ENCODE measurements at places on chromosomes 1 and 21.

GRCh38 chr1:168520052-168520751 is 23.6 kb downstream of the XCL2 start:
- peaks cover 11% of the 10 kb centered on the region for H3K27me3 ChIP-seq
- H3K4me3 ChIP-seq = no peak overlapping the region
- peaks cover 4% of the 10 kb centered on the region for H3K36me3 ChIP-seq
- peaks cover 12% of the 10 kb centered on the region for H3K4me1 ChIP-seq

DNA sequence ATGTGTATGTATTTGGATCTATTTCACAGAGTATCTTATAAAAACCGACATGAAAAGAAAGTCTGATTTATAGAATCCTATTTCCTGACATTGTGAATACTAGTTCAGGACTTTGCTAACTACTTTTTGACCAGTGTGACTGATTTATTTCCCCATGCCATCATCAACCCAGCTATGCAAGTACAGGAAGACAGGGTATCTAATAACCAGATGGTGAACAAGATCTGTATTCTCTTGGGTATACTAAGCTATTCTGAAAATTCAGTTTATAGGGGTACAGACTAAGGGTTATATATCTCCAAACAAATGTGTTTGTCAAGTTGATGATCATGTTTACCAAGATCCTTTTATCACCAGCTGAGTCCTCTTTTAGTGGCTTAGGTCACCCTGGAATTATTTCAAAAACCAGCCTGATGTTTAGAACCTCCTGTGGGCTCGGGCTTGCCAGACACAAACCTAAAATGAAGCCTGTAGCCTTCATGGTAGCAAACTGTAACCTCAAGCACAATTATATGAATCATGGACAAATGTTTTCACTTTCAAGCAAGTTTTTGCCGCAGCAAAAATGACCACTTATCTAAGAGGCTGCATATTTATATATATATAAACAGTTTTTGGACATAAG is 185.1 kb downstream of the FGGY start:
- DNase-seq = no peak
- no peaks in the 10 kb centered on the region for H3K27me3 ChIP-seq
- H3K4me1 ChIP-seq = peaks cover 16% of the 10 kb centered on the region
- H3K36me3 ChIP-seq = no peaks in the 10 kb centered on the region

DNA sequence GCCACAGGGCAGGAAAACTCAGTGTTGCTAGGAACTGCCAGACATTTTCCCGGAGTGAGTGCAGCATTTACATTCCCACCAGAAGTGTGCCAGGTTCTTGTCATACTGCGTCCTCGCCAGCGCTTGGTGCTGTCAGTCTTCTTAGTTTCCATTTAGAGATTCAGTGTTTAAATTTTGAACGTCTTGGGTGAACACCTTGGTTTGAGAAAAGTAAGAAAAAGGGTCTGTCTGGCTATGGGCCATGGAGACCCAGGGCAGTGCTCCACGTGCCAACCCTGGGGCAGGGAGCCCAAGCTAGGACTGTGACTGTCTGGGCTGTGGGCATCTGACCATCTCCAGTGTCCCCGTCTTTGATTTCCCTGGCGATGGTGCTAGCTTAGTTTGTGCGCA is 16.0 kb downstream of the IBA57 start:
- peaks cover 22% of the 10 kb centered on the region for H3K36me3 ChIP-seq
- H3K4me3 ChIP-seq = no peak overlapping the region
- H3K4me1 ChIP-seq = peaks cover 23% of the 10 kb centered on the region
- no peak overlapping the region for H3K27ac ChIP-seq

DNA sequence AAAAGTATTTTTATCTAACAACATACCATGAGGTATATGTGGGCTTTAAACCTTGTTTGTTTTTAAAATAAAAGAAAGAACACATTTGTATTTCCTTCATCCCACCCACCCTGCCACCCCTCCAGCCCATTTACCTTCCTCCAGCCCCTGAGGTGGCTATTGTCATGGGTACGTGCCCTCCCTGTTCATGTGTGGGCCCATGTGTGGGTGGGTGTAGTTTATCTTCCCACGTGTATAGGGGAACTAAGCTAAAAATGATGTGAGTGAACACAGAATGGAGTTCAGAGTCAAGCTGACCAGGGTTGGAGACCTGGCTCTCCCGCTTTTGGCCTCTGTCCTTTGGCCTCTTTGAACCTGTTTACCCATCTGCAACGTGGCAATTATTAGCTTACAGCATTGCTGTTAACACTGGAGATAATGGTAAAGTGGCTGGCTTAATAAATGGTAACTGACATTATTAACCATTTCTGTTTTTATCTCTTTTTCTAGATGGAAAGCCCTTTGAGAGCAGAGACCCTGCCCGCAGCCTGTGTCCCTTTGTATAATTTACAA is 78.1 kb upstream of the WDR26 start:
- DNase-seq = no peak
- peaks cover 6% of the 10 kb centered on the region for H3K4me1 ChIP-seq
- no peak overlapping the region for H3K27ac ChIP-seq
- no peaks in the 10 kb centered on the region for H3K27me3 ChIP-seq
- no peak overlapping the region for H3K4me3 ChIP-seq
- H3K36me3 ChIP-seq = no peaks in the 10 kb centered on the region

DNA sequence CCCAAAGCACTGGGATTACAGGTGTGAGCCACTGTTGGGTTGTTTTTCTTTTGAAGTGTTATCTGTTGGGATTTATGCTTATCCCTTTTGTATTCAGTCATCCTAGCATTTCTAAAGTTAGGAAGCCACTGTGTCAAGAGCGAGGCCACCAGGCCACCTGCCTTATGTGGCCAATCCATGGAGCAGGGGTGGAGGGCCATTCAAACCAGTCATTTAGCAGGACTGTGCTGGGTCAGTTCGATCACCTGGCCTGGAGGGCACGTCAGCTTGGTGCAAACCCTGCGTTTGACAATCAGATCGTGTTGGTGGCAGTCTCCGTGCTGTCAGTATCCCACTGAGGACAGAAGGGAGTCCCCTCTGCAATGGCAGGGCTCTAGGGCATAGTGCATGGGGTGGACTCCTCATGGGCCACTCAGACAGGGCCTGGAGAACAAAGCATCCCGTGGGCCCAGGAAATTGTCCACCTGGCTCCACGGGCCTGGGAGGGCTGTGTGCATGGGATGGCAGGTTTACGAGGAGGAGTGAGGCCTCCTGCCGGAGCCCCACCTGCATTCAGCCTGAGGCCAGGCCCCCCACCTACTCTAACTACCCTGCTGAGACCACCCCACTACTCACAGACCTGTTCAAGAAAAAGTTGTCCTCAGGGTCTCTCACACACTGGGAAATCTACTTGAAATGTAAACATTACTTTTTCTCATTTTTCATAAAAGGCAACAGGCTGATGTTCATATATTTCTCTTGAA is 242.3 kb downstream of the SDCCAG8 start:
- peaks cover 27% of the 10 kb centered on the region for H3K4me1 ChIP-seq
- no peak overlapping the region for H3K4me3 ChIP-seq
- H3K27me3 ChIP-seq = no peaks in the 10 kb centered on the region
- H3K36me3 ChIP-seq = peaks cover 24% of the 10 kb centered on the region
- DNase-seq = no peak

DNA sequence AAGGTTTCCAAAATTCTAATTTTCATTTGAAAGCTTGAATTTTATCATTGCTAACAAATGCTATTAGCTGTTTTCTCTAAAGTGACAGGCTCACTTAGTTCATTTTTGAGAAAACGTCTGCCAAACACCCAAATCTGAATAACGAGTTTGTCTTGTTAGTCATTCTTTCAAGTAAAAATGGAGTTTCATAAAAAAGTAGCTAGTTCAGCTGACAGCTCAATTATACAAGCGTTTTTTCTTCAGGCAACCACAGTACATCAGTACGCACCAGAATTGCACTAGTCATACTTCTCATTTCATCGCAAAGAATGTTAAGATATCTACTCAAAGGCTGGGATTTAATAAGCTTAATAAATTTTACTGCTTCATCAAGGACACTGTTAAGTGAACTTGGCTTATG is 72.3 kb upstream of the SLFNL1 start:
- H3K27me3 ChIP-seq = no peaks in the 10 kb centered on the region
- H3K36me3 ChIP-seq = peaks cover 9% of the 10 kb centered on the region
- no peak overlapping the region for H3K27ac ChIP-seq
- H3K4me1 ChIP-seq = no peaks in the 10 kb centered on the region
- H3K4me3 ChIP-seq = no peak overlapping the region

DNA sequence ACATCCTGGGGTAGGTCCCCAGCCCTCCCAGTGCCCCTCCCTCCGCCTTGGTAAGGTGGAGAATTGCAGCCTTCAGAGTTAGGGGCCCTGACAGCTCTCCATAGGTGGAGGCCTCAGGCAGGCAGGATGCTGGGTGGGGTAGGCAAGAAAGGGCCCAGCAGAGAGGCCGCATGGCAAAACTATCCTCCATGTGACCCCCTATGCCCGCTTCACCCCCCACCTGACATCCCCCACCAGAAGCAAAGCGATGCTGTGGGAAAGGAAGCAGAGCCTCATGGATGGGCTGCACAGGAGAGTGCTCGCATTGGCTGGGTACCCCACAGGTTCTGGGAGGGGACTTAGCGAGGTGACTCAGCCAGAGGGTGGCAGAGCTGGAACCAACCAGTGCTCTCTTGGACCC is 1.6 kb downstream of the S100A9 start:
- no peak overlapping the region for H3K4me3 ChIP-seq
- peaks cover 52% of the 10 kb centered on the region for H3K27me3 ChIP-seq
- no peak for DNase-seq
- H3K27ac ChIP-seq = no peak overlapping the region
- H3K36me3 ChIP-seq = no peaks in the 10 kb centered on the region

DNA sequence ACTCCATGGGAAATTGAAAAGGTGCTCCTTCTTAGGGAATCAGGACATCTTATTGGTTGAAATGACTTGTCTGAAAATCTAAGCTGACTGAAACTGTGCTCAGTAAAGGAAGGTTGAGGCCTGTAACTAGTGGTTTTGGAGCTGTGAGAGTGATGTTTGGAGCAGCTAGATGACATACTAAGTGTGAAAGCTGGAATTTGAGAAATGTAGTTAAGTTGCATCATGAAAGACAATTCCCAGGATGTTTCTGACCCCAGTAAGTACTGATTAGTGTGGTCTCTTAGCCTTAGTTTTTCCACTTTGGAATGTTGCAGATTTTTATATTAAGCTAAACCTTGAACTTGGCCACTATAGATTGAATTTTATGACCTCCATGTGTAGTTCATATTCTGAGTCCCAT is 154.9 kb downstream of the PAPPA2 start:
- no peak for DNase-seq
- H3K27me3 ChIP-seq = no peaks in the 10 kb centered on the region
- H3K4me3 ChIP-seq = no peak overlapping the region
- H3K36me3 ChIP-seq = no peaks in the 10 kb centered on the region
- H3K27ac ChIP-seq = no peak overlapping the region
- H3K4me1 ChIP-seq = no peaks in the 10 kb centered on the region

DNA sequence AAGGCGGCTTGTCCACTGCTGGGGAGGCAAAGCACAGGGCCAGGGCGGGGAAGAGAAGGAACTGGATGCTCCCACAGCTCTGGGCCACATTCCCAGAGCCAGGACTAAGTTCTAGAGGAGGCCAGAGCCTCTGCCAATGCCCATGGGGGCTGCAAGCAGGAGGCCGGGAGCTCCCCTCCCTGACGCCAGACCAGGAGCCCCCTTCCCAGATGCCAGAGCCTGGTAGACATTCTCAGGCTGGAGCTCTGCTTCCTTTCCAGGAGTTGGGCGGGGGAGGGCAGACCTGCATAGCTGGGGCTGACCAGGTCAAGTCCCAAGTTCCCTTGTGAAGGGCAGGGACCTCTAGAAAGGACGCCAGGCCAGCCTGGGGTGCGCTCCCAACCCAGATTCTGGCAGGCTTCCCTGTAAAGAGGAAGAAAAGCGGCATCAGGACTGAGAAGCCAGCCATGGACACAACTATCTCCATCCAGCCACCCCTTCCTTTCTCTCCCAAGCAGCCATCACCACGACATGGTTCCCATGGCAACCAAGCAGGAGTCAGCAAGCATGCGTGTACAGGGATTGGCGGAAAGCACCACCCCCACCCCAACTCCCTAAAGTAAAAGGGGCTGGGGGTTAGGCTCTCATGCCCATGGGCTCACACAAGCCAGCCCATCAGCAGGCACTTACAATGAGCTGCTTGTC is 13.4 kb downstream of the KIF21B start:
- peaks cover 21% of the 10 kb centered on the region for H3K4me1 ChIP-seq
- H3K36me3 ChIP-seq = no peaks in the 10 kb centered on the region
- H3K27ac ChIP-seq = no peak overlapping the region
- H3K4me3 ChIP-seq = no peak overlapping the region
- no peak for DNase-seq

GRCh38 chr1:160367516-160367900 is 637 bp downstream of the NHLH1 start:
- H3K27me3 ChIP-seq = no peaks in the 10 kb centered on the region
- H3K4me1 ChIP-seq = peaks cover 2% of the 10 kb centered on the region
- peaks cover 27% of the 10 kb centered on the region for H3K36me3 ChIP-seq
- H3K4me3 ChIP-seq = no peak overlapping the region

- H3K27me3 ChIP-seq = no peaks in the 10 kb centered on the region
- no peak overlapping the region for H3K27ac ChIP-seq
- no peaks in the 10 kb centered on the region for H3K36me3 ChIP-seq
- DNase-seq = no peak
- no peak overlapping the region for H3K4me3 ChIP-seq
Observed at GRCh38 chr1:173093691-173094445, 43.1 kb upstream of the TNFSF18 start.

DNA sequence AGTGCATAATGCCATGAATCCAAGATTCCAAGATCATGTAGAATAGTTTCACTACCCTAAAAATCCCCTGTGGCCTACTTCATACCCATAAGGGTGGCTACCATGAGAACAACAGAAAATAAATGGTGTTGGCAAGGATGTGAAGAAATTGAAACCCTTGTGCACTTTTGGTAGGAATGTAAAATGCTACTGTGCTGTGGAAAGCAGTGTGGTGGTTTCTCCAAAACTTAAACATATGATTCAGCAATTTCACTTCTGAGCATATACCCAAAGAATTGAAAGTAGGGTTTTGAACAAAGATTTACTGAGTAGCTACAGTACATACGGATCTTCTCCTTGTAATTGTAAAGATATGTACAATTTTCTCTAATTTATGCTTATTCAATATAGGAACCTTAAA is 16.0 kb downstream of the FNBP1L start:
- H3K4me3 ChIP-seq = no peak overlapping the region
- no peak for DNase-seq
- H3K27ac ChIP-seq = no peak overlapping the region
- H3K36me3 ChIP-seq = peaks cover 13% of the 10 kb centered on the region
- H3K27me3 ChIP-seq = no peaks in the 10 kb centered on the region

- H3K27me3 ChIP-seq = peaks cover 74% of the 10 kb centered on the region
- H3K4me1 ChIP-seq = peaks cover 13% of the 10 kb centered on the region
- DNase-seq = no peak
- H3K4me3 ChIP-seq = no peak overlapping the region
- H3K27ac ChIP-seq = no peak overlapping the region
- H3K36me3 ChIP-seq = no peaks in the 10 kb centered on the region
Observed at GRCh38 chr21:33015096-33015495, 10.6 kb upstream of the OLIG2 start.

- DNase-seq = no peak
- H3K4me3 ChIP-seq = no peak overlapping the region
- no peak overlapping the region for H3K27ac ChIP-seq
- H3K27me3 ChIP-seq = peaks cover 8% of the 10 kb centered on the region
- H3K36me3 ChIP-seq = no peaks in the 10 kb centered on the region
- no peaks in the 10 kb centered on the region for H3K4me1 ChIP-seq
Observed at GRCh38 chr1:47547753-47548573, 110.1 kb downstream of the FOXD2 start.

Data from stimulated activated naive B cell treated with anti-CD40 and anti-IgM and Interleukin-4, amounts not matched to agents 10 μg/mL and 1 μg/mL and 100 μg/mL, for 72 hours (primary cell).